GM13977 (cell line): ENCODE measurements at places on chromosomes 5 and 9.

DNA sequence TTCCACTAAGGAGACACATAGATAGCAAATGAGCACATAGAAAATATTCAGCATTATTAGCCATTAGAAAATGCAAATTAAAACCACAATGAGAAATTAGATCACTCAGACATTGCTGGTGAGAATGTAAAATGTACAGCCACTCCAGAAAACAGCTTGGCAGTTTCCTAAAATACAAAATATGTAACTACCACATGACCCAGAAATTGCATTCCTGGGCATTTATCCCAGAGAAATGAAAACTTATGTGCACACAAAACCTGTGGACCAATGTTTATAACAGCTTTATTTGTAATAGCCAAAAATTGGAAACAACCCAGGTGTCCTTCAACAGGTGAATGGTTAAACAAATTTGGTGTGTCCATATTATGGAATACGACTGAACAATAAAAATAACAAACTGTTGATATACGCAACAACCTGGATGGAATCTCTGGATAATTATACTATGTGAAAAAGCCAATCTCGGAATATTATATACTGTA lies 34.8 kb upstream of the SHC3 start:
- no peak for DNase-seq

- no peak for DNase-seq
These were observed 10.4 kb upstream of the PPP2CA start for GRCh38 chr5:134236318-134236717.

GRCh38 chr5:160702311-160702803 lies 149.7 kb downstream of the ATP10B start:
- no peak for DNase-seq

DNA sequence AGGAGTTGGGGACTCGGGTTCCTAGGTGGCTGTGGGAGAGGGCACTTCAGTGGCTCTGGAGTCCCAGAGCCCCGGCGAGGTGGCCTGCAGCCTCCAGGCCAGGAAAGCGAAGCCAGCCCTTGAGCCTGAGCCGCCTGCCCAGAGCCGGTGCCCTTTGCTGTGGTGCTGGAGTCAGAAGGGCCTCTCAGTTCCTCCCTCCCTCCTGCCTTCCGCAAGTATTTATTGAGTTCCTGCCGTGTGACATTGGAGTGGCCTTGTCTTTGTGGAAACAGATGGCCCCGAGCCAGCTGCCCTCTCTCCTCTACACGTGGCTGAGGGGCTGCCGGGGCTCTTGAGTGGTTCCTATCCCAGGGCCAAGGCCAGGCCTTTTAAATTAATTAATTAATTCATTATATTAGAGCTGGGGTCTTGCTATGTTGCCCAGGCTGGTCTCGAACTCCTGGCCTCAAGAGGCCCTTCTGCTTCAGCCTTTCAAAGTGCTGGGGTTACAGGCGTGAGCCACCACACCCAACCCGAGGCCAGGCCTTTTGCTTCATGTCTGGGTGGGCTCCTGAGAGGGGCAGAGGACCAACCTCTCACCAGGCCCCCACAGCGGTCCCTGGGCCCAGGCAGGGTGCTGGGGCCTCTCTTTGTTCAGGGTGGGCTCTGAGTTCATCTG lies 45.6 kb upstream of the IER5L start:
- no peak for DNase-seq

DNA sequence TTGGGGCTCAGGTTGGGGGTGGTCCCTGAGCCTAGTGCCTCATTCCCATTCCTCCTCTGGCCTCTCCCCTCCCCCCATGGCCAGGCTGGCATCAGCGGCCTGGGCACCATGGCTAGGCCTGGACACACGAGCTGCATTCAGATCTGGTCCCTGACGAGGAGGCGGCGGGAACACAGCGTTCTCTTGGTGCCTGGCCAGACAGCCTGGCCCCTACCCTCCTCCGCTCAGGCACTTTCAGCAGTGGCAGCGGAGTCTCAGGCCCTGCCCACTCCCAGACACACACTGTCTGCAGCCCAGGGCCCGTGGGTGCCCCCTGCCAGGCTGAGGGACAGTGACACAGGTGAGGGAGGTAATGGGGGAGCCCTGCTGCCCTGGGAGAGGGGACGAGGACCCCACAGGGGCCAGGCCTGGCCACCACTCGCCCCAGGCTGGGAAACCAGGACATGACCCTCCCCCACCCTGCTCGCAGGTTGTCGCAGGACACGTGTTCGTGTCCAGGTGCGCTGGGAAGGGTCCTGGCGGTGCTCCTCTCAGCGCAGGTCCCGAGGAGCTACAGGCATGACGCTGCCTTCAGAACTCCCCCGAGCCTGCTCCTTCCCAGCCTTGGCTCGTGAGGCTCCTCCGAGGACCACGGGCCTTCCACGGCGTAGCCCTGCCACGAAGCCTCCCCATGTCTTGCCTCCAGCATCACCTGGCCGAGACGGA lies 19.9 kb upstream of the UBAC1 start:
- DNase-seq = no peak

- DNase-seq = no peak
These were observed 794.5 kb upstream of the CDH9 start for GRCh38 chr5:27832886-27833285.

DNA sequence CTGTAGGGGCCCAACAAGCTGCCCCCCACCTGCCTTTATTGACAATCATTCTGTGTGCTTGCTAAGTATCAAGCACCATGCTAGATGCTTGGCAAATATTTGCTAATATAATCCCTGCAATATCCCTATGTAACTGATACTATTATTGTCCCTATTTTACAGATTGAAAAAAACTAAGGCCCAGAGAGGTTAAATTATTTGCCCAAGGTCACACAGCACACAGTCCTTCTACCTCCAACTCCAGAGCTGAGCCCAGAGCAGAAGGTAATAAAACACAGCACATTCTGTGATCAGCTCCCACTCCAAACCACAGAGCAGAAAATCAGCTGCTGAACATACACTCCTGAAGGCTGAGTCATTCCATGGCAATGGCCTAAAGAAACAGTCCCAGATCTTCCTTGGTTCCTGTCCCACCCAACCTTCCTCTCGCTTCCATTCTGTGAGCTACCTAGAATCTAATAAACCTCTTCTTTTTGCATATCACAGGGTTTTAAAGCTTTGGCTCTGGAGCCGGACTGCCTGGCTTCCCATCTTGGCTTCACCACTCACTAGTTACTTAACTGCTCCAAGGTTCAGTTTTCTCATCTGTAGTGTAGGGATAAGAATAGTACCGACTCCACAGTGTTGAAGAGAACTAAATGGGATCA lies 66.7 kb upstream of the ADRA1B start:
- no peak for DNase-seq

DNA sequence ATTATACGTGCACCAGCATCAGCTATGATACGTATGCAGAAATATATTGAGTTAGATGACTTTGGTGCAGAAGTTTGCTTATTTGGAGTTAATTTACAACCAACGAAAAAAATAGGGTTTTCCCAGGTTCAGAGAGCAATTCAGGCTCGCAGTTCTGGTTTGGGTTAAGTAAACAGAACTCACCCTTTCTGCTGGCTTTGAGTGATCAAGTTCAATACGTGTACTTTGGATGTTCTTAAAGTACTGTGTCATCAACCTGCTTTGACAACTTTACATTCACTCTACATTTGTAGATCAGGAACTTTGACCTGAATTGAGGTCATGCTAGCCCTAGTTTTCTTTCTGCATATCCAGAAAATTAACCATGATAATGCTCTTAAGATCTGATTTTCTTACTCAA lies 40.7 kb downstream of the ACOT12 start:
- DNase-seq = no peak

DNA sequence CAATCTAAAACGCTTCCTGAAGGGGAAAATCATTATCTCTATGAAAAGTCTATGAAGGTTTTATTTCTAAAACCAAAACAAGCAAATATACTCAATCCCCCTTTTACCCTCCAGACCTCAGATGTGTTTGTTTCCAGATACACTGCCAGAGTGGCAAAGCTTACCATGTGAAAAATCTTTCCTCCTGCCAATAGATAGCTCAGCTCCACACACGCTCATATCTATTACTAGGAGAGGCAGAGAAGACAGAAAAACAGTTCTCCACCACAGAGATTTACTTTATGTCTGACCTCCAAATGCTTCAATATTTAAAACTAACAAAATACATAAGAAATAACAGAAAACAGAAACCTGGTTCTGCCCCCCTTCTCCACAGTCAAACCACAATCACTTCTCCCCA lies 7.0 kb downstream of the IRX2 start:
- DNase-seq = no peak

- DNase-seq = no peak
These were observed 73.8 kb downstream of the MED27 start for GRCh38 chr9:132005899-132006298.

DNA sequence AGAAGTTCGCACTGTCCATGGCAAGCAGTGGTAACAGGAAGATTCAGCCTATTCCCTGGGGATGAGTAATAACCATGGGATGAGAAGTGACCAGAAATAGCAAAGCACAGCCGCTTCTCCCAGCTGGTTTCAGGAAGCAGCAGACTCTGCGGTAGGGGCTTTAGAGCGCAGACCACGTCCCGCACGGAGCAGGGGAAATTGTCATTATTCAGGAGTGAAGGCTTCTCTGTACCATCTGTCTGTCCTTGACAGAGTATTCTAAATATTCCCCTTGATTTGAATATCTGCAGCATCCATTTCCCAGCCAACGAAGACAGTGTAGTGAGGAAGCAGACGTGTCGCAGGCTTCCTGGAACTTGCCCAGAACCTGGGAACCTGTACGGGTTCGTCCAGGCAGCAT lies 159.6 kb downstream of the NXNL2 start:
- DNase-seq = no peak

GRCh38 chr9:92562461-92562967 lies 26.7 kb upstream of the ECM2 start:
- DNase-seq = no peak

- no peak for DNase-seq
These were observed 944.2 kb downstream of the DTWD2 start for GRCh38 chr5:118044169-118044568.

GRCh38 chr5:149372932-149373331 lies 6.2 kb downstream of the IL17B start:
- no peak for DNase-seq

DNA sequence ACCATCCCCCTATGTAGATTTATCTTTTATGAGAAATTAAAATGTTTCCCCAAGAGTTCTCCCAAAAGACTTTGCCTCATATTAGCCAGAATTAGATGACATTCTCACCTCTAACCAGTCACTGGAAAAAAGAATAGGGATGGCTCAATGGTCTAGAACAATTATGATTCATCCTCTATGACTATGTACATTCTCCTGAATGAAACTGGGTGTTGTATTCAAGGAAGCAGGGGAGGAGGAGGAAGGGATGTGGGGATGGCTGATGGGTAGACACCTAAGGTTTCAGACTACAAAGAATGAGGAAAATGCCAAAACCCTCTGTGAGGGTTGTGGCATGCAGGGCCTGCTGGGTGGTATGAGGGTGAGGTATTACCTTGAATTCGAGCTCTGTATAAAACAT lies 49.5 kb upstream of the BRINP1 start:
- no peak for DNase-seq

- no peak for DNase-seq
These were observed 258.6 kb downstream of the CRB2 start for GRCh38 chr9:123614306-123615263.

DNA sequence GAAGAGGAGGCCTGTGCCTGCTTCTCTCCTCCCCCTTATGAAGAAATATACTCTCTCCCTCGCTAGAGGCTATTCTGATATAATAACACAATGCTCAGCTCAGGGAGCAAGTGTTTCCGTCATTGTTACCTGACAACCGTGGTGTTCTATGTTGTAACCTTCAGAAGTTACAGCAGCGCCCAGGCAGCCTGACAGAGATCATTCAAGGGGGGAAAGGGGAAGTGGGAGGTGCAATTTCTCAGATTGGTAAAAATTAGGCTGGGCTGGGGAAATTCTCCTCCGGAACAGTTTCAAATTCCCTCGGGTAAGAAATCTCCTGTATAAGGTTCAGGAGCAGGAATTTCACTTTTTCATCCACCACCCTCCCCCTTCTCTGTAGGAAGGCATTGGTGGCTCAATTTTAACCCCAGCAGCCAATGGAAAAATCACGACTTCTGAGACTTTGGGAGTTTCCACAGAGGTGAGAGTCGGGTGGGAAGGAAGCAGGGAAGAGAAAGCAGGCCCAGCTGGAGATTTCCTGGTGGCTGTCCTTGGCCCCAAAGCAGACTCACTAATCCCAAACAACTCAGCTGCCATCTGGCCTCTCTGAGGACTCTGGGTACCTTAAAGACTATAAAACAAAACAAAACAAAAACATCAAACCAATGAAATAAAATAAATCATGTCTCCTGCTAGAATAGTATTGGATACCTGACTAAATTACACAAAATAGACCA lies 1.3 kb downstream of the TMEM174 start:
- DNase-seq = no peak

DNA sequence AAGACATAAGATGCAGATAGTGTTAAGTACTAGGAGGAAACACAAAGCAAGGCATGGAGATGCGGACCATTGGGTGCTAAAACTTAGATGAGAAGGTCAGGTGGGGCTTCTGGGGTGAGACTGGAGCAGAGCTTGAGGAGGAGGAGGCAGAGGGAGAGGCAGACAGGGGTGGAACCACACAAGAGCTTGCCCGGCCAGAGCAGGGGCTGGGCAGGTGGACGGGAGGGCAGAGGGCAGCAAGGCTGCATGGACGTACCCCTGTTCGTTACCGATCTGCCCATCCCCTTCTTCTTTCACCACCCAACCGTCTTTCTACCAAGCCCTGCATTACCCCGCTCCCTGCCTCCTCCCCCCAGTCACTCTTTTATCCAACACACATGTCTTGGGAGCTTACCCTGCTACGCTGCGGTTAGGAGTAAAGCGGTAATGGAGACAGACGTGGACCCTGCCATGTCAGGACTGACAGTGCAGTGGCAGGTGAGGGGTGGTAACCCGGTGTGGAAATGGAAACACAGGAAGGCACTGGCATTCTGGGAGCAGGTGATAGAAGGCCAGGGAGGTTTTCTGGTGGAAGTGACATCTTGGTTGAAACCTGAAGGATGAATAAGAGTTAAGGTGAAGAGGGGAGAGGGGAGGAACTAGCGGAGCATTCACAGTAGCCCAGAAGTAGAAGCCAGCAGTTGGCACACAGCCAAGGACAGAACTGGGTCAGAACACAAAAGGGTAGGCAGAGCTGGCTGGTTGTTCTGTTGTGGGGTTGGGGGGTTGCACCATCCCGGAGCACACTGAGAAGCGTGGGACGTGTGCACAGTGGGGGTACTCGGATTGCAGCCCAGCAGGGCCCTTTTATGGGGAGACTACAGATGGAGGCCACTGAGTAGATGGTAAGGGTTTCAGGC lies 167.2 kb downstream of the CACNA1B start:
- DNase-seq = no peak

GRCh38 chr9:81656004-81656403 lies 33.3 kb downstream of the TLE1 start:
- no peak for DNase-seq

DNA sequence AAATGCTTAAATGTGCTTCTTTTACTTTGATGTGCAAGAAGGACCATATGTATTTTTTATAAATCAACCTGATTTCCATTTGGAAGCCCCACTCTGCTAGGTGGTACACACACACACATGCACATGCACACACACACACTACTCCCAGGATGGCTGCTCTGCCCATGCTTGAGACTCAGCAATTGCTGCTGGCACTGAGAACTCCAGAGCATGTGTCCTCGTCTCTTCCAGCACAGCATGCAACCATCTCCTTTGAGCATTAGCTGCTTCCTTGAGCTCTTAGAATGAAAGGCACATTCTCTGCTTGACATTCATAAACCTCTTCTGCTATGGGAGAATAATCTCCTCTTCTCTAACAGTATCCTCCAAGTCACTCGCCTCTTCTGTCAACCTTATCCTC lies 115.9 kb downstream of the FEM1C start:
- no peak for DNase-seq
